ENCODE measurements at places on chromosomes 7 and 10.

DNA sequence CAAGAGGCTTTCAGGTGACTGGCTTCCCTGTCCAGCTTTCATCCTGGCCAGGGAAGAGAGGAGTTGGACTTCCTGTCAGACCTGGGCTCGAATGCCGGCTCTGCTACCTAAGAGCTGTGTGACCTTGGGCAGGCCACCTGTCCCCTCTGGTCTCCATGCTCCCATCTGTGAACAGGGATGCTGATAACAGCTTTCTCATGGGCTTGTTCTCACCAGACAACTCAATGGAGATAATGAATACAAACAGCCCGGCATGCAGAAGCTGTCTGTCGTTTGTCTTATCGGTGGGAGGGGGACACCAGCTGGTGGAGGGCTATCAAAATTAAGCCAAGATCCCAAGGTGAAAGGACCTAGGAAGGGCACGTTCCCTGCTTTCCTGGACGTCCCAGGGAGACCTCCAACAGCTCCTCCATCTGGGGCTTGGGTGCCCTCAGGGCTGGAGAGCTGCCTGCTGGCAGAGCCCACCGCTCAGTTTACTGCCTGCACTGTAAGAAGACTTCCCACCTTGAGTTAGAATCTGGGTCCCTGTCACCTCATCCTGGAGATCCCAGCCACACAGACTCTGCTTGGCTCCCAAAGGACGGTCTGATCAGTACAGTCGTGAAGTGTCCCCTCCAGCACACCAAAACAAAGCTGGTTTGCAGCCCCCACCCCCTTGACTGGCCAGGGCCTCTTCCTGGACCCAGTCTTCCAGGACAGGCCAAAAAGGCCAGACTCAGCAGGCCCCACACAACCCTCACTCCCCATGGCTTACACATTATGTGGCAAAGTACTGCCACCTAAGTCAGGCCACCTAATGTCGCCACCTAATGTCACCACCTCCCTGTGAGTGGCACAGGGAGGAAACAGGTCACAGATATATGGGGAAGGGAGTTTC, 40.9 kb downstream of the PPIF start:
- DNase-seq: no peak

GRCh38 chr7:37488163-37488764, 39.6 kb upstream of the ELMO1 start:
- DNase-seq: no peak

- DNase-seq: no peak
Measured at GRCh38 chr10:78815702-78816334, 252.9 kb upstream of the ZMIZ1 start.

DNA sequence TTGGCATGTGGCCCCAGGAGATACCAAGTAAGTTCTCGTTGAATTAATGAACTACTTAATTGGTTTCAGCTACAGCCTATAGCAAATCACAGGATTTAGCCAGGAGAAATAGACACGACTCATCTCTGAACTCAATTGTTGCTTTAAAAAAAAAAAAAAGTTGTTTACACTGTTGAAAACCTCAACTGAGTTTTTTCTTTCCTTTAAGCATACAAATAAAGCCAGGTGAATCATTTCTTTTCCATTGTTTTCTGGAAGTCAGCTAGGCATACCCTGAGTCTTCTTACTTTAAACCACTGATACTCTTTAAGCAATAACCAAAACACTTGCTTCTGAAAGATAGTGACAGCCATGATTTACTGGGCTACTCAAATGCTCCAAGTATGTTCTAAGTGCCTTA, 755 bp downstream of the FRMPD2 start:
- no peak for DNase-seq

- DNase-seq: no peak
Measured at GRCh38 chr10:8338177-8338766, 283.8 kb downstream of the GATA3 start.

- peak; percentile 33 for DNase-seq
Measured at GRCh38 chr10:72274730-72275350, 1.1 kb downstream of the DDIT4 start.

GRCh38 chr10:113069595-113069994, 119.5 kb downstream of the TCF7L2 start:
- DNase-seq: no peak
